ENCODE measurements at places on chromosomes 11 and 22.

DNA sequence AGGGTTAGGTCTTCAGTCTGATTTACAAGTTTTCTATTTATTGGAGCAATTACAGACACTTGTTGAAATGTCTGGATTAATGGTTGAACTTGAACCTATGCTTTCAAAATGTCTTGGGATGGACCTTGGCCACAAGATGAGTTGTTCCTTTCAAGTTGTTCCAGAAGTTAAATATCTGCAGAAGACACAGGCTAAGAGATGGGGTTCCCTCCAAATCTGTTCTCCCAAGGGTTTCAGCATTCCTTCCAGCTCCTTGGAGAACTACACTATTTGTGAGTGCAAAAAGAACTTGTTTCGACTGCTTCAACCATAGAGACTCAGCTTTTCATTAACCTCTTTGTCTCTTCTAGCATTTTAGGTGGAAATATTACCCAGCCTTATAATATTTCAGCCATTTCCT lies 189.0 kb upstream of the BLID start:
- DNase-seq, result no peak

- no peak for DNase-seq
Observed at GRCh38 chr11:26947904-26948639, 45.8 kb upstream of the FIBIN start.

GRCh38 chr11:10751581-10751940 lies 515 bp downstream of the CTR9 start:
- no peak for DNase-seq

DNA sequence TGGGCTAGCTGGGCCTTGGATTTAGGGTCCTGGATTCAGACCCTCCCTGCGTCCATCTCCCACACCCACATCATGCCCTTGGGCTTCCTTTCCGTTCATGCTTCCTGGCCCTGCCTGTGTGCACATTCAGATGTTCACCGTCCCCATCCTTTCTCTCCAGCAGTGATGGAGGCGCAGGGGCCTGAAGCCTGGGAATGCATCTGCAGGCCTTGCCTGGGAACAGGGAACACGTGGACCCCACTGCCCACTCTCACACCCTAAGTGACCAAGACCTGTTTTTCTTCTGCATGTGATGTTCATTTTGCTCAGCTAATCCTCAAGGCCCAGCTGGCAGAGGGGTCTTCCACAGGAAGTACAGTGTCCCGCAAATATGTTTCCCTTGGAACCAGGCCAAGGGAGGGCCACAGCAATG lies 91.6 kb upstream of the PARVA start:
- DNase-seq, result peak; percentile 72

DNA sequence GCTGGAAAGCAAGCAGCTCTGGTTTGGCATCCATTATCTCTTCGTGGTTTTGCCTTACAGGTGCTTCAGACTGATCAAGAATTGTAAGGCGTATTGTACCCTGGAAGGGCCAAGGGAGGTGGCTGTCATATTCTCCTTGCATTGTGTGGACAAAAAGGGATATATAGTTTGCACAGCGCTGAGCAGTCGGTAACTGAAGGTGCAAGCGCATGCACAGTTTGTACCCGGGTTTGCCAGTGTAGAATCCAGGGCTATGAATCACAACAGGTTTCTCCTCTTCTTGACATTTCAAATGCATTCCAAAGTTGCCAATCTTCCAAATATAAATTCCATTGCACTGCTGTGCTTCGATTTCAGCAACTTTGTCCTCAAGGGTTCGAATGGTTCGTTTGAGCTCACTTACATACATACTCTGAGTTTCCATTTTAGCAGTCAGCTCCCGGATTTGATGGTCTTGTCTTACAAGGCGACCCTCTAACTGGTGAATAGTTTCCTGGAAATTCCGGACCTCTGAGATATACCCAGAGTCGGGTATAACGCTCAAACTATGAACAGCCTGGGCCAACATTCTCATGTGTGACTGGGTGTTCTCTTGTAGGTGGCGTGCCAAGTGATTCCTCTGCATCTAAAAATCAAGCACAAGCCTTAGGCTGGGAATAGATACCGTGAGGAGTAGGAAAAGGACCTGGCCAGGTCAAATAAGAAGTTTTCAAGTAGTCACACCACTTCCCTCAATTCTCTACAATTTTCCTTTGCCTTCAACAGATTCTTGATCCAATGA lies 19.9 kb downstream of the TRAF6 start:
- DNase-seq, result no peak

- DNase-seq, result peak; percentile 23
Observed at GRCh38 chr11:10655227-10655626, 38.3 kb downstream of the IRAG1 start.

- DNase-seq, result no peak
Observed at GRCh38 chr11:117795638-117796455, 1.2 kb downstream of the DSCAML1 start.

DNA sequence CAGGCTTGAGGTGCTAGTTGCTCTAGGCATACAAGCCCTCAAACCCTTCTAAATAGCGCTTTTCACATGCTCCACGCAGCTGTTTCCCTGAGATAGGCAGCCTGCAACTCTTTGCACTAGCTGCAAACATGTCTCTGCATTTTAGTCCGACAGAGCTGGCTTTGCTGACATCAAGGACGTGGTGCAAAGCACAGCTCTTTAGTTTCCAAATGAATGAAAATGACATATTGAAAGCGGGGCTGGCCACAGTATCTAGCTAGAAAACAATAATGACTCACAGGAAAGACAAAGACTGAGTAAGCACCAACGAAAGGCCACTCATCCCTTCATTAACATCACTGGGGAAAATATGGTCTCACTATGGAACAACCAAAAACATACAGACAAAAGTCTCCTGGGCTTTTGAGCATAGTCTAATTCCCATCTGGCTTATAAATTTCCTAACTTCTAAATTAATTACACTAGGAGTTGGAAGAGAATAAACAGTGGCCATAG lies 15.3 kb upstream of the ZC3H12C start:
- DNase-seq, result peak; percentile 71

DNA sequence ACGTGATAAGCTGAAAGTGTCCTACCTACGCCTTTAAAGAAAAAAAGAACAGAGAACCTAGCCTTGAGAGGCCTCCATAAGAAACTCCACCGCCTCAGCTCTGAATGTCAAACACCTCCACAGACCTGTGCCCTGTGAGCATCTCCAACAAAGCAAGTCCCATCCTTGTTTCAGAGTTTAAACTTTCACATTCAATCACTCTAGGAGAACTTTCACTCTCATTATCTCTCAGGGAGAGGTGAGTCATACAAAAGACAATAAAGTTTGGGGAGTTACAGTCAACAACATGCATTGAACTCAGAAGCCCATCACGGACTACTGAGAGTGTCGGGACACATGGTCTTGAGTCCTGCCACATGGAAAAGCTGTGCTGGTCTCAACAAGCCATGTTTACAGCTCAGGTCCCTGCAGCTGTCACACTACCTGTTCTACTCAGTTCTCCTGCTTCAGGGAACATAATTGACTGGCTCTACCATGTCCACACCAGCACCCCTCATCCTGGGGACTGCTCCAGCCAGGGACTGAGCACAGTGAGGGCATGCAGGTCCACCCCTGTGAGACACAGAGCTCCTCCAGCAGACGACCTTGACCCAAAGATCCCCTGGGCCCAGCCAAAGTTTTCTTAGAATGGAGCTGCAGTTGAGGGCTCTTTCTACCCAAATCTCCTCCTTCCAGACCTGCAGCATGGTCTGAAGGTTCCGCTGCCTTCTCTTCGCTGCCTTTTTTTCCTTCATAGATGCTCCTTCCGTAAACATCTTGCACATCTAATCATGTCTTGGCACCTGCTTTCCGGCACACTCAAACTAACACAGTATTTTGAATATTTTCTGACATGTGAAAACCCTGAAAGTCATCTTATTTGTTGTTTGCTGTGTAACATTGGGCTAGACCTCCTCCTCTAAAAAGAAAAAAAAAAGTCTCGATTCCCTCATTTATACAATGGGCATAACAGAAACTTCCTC lies 114.9 kb downstream of the ETS1 start:
- peak; percentile 47 for DNase-seq
